ENCODE measurements at places on chromosomes 6 and 20.

- DNase-seq: no peak
Observed at GRCh38 chr20:2093883-2094282, 7.7 kb upstream of the STK35 start.

- DNase-seq: no peak
Observed at GRCh38 chr6:37688078-37688850, 9.4 kb downstream of the MDGA1 start.

DNA sequence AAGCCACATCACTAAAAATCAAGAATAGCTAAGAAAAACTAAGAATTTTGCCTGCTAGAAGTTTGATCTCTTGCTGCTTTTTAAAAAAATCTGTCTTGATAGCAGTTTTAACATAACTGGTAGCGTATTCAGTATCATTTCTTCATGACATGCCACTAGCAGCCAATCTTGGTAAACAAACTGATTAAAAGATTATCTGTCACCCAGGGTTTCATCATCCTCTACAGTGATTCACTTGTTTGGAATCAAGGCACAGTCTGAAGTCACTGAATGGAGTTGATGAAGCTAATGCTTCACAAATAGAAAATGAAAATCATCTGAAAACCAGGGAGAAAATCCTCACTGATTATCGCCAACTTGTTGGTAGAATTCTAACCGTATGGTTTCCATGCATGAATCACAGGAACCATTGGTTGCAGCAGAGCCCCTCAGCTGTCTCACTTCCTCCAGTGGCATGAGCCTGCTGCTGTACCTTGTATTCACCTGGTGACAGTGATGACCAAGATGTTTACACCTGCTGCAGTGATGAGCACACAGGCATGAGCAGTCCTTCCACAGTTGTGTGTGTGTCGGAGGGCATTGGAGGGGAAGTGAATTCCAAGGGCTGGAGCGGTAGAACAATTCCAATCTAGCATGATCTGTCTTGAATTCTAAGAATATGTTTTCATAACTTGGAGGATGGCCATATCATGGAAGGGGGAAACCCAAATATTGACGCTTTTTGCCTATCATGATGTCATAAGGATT lies 275.0 kb downstream of the KHDC1L start:
- no peak for DNase-seq

DNA sequence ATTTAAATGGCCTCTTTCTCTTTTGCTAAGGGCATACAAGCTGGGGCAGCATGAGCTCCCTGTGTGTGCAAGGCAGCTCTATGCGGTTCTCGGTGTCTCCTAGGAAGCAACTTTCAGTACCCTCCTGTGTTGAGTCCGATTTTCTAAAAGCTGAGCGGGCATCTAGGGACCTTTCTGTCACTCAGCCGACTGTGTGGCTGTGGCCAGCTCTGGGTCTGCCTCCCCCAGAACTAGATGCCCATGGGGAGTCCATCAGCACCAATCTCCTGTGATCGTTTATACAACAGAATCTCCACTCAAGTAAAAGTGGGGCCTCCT lies 7.5 kb downstream of the NELFCD start:
- DNase-seq: no peak

GRCh38 chr20:50533061-50533460 lies 22.9 kb downstream of the PTPN1 start:
- no peak for DNase-seq

DNA sequence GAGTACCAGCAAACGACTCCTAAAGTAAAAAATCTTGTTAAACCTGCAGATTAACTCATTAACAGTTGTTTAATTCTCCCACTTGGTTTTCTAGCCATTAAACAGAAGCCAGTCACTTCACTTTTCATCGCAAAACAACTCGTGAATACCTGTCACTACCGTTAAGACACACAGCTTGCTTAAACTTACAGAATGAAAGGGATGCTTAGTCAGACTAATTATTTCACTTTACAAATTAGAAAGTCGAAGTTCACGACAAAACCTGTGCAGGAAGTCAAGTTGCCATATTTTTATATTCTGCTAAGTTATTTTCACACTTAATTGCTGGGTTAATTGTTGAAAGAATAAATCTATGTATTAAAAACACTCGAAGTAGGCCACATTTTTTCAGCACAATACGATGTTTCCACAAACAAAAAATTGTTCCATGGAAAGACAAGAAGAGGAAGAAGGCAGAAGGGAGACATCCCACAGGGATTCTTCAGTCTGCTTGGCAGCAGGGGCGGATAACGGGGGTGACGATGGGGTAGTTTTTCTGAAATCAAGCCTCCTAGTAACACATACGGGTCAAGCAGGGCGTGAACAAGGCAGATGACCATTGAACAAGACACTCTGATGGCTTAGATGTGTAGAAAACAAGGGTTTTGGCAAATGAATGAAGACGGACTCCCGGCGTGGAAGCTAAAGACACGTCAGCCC lies 933 bp downstream of the SSR1 start:
- DNase-seq: no peak

DNA sequence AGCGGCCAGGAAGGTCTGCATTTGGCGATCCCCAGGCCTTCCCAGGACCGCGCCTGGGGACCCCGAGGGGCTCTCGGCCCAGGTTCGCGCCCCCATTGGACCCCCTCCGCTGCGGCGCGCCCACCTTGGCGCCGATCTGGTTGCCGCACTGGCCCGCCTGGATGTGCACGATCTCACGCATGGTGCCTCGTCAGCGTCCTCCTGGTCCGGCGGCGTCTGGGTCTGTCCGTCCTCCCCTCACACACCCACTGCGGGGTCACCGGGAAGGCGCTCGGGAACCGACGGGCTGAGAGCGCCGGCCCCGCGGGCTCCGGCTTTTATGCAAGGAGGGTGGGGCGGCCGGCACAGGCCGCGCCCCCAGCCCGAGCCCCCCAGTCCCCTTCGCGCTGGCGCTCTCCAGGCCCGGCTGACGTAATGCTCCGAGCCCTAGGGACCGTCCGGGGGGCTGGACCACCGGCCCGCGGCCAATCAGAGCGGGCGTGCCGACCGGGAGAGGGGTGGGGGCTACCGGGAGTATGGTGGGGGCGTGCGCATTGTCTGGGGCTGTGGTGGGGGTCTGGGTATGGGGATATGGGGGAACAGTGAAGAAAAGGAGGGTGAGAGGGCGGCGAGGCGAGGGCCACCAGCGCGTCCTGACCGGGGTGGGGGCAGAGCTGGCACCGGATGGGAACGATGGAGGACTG lies at the start of gene TUBB2B:
TSS of gene TUBB2B (minus strand) at position 291 of the 683 bp plus-strand sequence. CDS start at position 181, 110 bp downstream.
- no peak for DNase-seq

DNA sequence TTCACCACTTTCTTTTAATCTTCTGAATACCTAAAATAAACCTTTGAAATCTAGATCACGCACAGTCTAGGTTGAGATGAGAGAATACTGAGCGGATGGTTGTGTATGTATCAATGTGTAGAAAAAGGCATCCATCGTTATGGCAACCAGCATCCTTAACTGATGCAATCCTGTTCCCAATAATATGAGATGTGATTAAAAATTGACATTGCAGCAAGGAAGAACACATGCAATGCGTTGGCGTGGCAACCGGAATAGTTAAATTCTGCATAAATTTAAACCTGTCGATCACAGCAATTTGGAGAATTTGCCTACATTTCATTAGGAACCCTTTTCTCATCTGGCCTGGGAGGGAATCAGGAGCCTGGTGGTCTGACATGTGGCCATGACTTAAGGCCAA lies 1.3 kb upstream of the L3MBTL1 start:
- DNase-seq: no peak

- DNase-seq: peak; percentile 57
Observed at GRCh38 chr6:146770965-146771735, 172.4 kb downstream of the ADGB start.

DNA sequence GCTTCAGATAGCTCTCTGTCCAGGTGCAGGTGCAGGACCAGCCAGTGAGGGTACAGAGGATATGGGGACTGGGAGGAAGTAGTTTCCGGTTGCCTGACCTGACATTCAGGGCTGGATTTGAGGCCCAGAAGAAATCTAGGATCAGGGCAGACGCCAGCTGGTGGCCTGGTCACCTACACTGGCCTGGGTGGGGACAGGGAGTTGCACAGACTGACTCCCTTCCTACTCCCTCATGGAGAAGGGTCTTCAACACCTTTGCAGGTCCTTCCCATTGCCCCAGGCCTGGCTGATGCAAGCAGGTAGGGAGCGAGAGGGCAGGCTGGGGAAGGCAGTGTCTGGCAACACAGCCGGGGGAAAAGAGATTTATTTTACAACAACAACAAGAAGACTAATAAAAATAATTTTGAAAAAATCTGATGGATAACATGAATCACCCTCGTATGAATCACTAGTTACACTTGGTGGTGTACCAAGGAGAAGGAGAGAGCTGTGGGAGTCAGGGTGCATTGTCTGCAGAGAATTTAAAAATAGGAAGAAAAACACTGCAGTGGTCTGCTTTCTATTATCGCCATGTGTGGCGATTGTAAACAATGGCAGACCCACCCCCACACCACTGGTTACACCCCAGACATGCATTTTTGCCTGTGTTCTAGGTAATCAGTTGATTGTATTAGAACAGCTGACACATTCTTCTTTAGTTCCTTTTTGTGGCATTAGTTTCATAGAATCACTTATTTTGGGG lies 62.3 kb upstream of the SNX9 start:
- no peak for DNase-seq

- DNase-seq: no peak
Observed at GRCh38 chr6:3361312-3362037, 95.4 kb downstream of the SLC22A23 start.

GRCh38 chr6:162119341-162119740 lies 608.2 kb downstream of the PRKN start:
- peak; percentile 37 for DNase-seq

- DNase-seq: no peak
Observed at GRCh38 chr6:169074526-169074925, 179.1 kb downstream of the THBS2 start.

DNA sequence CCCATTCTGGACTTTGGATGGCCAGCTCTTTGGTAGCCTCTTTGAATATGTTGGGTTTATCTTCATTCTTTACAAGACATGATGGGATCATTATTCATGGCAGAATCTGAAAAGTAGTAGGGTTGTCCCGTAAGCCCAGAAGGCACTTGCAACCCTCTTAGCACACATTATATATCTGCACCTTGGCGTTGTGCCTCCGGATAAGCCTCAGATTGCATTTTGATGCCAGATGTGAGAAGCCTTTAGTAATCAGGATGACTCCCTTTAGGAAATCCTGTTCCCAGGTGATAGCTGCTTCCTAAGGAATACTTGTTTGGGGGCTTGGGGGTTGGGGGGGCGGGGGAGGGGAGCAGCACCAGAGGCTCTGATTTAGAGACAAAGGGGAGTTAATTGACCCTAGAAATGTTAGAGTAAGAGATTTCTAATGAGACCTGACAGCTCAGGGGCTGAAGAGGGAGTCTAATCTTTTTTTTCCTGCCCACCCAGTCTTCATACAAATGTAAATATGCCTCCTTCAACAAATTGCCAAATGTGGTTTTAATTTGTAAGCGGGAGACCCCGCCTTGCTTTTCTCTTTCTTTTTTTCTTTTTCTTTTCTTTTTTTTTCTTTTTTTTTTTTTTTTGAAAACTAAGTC lies 55.1 kb downstream of the JAG1 start:
- no peak for DNase-seq

DNA sequence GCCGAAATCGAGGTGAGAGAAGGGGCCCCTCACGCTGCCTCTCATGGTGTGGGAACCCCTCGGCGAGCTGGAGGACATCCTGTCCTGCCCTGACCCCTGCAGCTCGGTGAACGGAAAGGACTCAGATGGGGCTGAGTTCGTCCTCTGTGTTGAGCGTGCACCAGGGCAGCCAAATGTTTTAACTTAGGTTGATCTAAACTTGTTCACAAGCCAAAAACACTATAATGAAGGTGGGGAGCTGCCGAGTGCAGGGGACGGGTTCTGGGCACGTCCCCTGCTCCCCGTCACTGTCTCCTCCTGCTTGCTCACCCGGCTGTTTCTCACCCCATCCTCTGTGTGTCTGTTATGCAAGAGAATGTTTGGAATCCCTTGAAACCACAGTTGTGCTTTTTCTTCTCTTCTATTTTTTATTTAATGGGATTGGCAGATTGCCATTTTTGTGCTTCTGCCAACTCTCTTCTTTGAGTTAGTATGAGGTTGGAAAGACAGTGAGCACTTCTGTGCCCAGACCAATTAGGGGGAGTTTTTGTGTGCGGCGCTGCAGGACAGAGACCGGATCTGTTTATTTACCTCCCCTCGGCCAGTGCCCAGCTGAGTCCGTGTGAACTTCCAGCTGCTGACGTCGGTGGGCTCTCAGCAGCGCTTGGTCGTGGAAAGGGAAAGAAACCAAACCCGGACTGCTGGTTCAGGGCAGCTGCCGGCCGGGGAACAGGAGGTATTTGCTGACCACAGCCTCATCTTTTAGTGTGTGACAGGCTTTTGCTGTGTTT lies 158.1 kb downstream of the DTNBP1 start:
- DNase-seq: peak; percentile 77

GRCh38 chr6:83292900-83293843 lies 100.0 kb downstream of the RWDD2A start:
- no peak for DNase-seq

- DNase-seq: no peak
Observed at GRCh38 chr6:49087369-49087768, 375.7 kb downstream of the MMUT start.

DNA sequence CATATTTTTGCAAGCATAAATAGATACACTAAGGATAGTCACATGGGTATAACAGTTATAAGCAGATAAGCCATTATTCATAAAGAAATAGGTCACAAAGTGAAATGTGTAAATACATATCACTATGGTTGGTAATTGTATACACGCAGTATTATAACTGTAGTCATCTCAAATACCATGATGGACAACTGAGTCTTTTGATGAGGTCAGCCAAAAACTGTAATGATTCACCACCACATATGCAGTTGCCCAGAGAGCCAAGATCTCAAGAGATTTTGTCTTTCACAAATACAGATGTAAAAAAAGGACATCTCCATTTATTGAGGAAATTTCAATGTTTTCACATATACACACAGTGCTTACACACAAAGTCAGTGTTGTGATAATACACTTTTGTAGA lies 28.3 kb downstream of the ZNF292 start:
- DNase-seq: no peak

DNA sequence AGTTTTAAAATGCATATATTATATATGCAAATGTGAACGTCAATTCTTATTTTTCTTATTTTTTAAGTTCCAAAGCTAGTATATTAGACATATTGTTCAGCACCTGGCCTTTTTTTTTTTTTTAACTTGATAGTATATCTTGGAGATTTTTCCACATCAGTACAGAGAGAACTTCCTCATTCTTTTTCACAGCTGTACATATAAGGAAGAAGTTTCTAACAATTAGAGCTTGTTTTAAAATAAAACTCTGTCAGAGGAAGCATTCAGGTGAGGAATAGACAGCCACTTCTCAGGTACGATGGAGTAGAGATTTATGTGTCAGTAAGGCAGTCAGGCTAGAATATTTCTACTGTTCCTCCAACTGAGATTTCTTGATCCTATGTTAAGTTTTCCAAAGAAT lies 233.1 kb upstream of the SUPT3H start:
- no peak for DNase-seq

GRCh38 chr6:144646093-144647056 lies 361.2 kb downstream of the UTRN start:
- DNase-seq: no peak

Measured in left cardiac atrium (tissue), 4 donors.